ENCODE measurements at places on chromosomes 4 and X.
A peak's percentile ranks its signal among the peaks of the same experiment; 100 is the strongest.

- DNase-seq: no peak
Measured at GRCh38 chr4:10011277-10011676, 10.0 kb downstream of the SLC2A9 start.

GRCh38 chrX:136909706-136910564, 29.4 kb upstream of the RBMX start:
- peak; percentile 85 for DNase-seq

- DNase-seq: no peak
Measured at GRCh38 chr4:153438916-153439756, 27.0 kb upstream of the TMEM131L start.

DNA sequence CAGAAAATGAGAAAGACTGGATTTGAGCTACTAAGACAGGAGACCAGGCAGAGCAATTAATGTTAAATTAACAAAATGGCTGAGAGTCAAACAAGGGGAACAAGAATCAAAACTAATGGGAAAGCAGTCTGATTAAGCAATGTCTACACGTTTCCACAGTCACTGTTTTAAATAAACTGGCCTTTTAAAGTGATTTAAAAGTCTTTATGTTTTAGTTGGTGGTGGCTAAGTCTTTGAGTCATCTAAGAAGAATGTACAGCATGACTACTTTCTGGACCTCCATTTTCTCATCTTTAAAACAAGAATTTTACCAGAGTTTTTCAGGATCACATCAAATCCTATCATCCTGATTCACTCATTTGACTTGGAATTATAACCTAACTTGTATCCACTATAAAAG, 233.8 kb downstream of the ENOX2 start:
- DNase-seq: no peak

- no peak for DNase-seq
Measured at GRCh38 chr4:80156410-80156809, 40.9 kb upstream of the PRDM8 start.

- no peak for DNase-seq
Measured at GRCh38 chr4:153945704-153946103, 156.8 kb upstream of the SFRP2 start.

Measured in left lung (tissue), 14 donors.